ENCODE measurements at places on chromosomes 2 and 18. TPM values are rescaled to one million over a fixed set of nuclear protein-coding genes. Genes with fewer than 3 reads are reported as not detected.

Gene SLC11A1
- 0.09 TPM for total RNA-seq

DNA sequence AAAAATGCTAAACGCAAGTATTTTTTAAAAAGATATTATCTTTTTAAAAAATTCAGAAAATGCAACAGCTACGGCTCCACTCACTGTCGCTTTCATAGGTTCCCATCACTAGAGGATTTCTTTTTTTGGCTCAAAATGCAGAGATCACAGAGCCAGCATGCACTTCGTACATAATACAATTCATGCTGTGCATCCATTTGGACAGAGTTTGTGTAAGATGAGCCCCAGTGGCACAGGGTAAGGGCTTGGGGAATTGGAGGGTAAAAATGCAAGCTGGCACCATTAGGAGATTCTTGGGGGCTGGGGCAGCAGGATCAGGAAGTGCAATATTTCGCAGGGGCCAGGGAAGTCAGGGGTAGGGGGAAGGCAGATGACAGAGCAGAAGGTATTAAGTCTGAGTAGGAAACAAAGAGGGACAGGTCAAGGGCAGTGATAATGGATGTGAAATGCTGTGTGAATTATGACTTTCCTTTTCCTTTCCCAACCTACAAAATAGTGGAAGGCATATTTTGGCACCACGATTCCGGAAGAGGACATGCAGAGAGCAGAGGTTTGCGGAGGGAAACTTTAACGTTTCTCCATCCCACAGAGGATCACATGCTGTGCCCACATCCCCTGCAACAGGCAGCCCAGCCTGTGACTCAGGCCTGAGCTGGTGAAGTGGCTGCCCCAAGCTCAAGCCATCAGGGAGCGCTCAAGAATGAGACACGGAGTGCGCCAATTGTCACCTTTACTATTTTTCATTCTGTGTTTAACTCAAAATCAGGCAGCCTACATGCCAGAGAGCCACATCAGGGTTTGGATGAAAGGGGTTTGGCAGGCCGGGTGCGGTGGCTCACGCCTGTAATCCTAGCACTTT is 4.7 kb downstream of the CAPG start:
- no peaks in the 10 kb centered on the region for H3K4me1 ChIP-seq
- H3K4me3 ChIP-seq, result no peak overlapping the region
- no peak overlapping the region for H3K27ac ChIP-seq
- no peak for DNase-seq

Gene CDK15
- total RNA-seq, result not detected

- H3K27ac ChIP-seq, result no peak overlapping the region
- H3K36me3 ChIP-seq, result no peaks in the 10 kb centered on the region
- no peak overlapping the region for H3K4me3 ChIP-seq
- no peak for DNase-seq
These were observed 123.1 kb downstream of the SOCS6 start for GRCh38 chr18:70411876-70412435.

Gene RPRM
- total RNA-seq, result 4.5 TPM

All from neural crest cell (in vitro differentiated cells).